Tongue (tissue), 3 donors: ENCODE measurements at places on chromosomes 4 and X.

DNA sequence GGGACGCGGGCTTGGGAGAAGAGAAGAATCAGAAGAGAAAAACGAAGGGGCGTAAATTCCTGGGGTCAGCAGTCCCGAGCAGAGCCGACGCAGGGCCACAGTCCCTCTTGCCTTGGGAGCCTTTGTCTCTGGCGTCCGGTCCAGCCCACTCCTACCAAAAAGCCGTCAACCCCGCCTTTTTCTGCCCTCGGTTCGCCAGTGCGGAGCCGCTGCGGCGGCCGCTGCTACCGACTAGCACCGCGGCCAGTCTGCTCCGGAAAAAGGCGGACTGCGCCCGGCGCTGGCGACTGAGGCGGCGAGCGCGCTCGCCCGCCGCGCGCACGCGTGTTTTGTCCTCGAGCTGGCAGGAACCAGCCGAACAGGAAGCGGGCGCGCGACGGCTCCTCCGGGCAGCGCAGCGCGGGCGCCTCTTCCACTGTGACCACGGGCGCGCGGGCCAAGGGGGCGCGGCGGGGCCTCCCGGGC is 502 bp downstream of the HNRNPDL start:
- DNase-seq: no peak

GRCh38 chrX:25067271-25068172 is 51.8 kb upstream of the ARX start:
- DNase-seq: no peak

DNA sequence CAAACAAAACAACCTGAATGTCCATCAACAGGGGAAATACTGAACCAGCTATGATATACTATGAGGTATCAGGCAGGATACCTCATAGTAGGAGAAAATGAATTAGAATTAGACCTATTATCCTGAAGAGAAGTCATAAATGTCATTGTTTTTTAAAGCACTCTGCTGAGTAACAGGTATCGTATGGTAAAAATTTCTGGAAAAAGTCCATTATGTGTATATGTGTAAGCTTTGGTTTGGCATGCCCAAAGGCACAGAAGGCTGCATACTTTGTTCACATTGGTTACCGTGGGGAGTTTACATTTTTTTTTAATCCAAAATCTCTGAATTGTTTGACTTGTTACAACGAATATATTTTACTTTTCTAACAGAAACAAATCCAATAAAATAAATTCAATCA is 70.5 kb downstream of the RPS3A start:
- peak; percentile 16 for DNase-seq

- DNase-seq: no peak
These were observed 211.9 kb upstream of the NRK start for GRCh38 chrX:105610411-105610810.

- DNase-seq: no peak
These were observed 14.3 kb upstream of the LHFPL1 start for GRCh38 chrX:112694062-112694461.

- no peak for DNase-seq
These were observed 65.1 kb downstream of the MAB21L2 start for GRCh38 chr4:150647008-150647407.

- DNase-seq: no peak
These were observed 257.5 kb upstream of the FAT1 start for GRCh38 chr4:186981161-186981560.
